ENCODE measurements at places on chromosomes 2 and 18.

DNA sequence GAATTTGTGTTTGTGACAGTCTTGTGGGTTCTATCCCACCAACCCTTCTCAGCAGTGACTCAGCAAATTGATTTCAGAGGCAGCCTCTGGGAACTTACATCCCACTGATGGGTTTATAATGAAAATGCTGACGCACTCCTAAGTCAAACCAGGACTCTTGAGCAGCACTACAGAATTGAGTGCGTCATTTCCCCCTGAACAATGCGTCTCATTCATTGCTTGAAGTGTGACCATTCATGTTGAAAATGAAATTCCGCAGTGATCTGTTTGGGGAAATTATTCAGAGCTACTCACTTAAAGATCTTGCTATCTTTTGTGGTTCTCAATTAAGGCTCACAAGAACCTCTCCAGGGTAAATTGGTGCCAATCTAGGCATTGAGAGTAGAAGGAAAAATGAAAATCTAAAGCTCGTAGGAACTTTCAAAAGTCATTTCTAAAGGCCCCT, 417.7 kb upstream of the SLC14A2 start:
- DNase-seq: peak; percentile 12

DNA sequence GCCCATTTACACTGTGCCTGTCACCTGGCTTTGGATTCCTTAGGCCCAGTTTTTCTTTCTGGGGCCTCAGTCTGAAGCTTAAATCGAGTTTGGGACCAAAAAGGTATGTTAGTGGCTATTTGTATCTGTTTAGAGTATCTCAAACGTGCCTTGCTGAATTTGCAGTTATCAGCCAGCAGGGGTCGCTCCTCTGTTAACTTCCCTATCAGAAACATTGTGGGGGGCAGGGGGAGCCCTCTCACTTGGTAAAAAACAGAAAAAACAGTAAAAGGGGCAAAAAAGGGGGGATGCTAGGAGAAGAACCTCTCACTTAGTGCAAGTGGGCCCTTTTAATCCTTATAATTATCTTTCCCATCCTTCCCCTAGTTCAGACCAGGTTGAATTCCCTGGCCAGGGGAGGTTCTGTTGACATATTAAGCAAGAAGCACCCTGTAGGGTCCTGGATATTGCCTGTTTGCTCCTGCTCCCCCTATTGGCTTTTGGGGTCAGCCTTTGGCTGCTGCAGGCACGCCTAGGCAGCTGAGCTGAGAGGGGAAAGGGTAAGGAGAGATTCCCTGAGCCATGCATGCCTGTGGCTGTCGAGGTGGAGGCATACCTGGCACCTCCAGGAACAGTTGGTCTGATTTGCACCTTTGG, 8.8 kb upstream of the IFIH1 start:
- DNase-seq: no peak

DNA sequence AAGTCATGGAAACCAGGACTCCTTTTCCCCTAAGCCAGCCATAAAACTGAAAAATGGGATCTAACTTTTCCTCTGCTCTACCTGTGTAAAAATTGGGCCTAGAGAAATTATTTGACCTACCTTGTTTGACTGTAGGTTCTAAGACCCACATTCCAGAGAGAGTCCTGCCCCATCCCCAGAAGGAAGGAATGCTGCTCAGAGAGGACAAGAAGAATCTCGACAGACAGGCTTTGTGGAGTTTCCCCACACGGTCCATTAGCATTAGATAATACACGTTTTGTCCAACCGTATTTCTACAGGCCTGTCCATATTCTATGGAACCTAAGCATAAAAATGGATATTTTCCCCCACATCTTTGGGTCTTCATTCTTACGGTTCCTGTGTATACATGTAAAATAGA, 403.3 kb downstream of the METTL4 start:
- DNase-seq: no peak

DNA sequence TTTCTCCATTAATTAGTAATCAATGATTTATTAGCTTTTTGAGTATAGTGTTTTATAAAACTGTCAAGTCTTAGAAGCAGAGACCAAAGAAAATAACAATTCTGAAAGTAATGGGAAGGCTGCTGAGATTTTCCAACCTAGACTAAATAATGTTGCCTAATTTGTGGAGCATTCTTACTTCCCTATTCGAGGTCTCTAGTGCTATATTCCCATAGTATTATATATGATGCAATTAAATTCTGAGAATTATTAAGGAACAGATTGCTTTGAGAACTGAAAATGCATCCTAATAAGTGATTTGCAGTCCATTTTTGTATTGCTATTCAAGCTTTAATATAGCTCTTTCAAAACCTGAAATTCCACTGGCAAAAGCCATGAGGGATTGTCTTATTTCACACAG, 27.7 kb upstream of the DOCK10 start:
- DNase-seq: no peak

Data from stimulated activated CD8-positive, alpha-beta memory T cell treated with anti-CD3 and anti-CD28 coated beads, Interleukin-7, amount 100 ng/mL, for 48 hours (primary cell).